ENCODE measurements at places on chromosomes 5 and 9. TPM values are rescaled to one million over a fixed set of nuclear protein-coding genes. Genes with fewer than 3 reads are reported as not detected.

Gene NR5A1
- 2.4 TPM for polyA plus RNA-seq

Gene FAM114A2
- 20.2 TPM for polyA plus RNA-seq

Gene MINAR2
- polyA plus RNA-seq: not detected

Gene FAM219A
- 56.6 TPM for polyA plus RNA-seq

Gene OR2V2
- polyA plus RNA-seq: not detected

Gene PCDHA6
- 3.6 TPM for polyA plus RNA-seq

Gene ZNF189
- polyA plus RNA-seq: 28.0 TPM

Gene FRRS1L
- polyA plus RNA-seq: 20.4 TPM
